Right cardiac atrium (tissue), 5 donors: ENCODE measurements at places on chromosomes 2 and 18. TPM values are rescaled to one million over a fixed set of nuclear protein-coding genes. Genes with fewer than 3 reads are reported as not detected.

The LOXL3 gene
- total RNA-seq = 5.6 TPM

The SEMA4F gene
- total RNA-seq = 4.5 TPM

The ANKRD29 gene
- total RNA-seq = 3.5 TPM

The AP1S3 gene
- 0.84 TPM for total RNA-seq

The NR4A2 gene
- total RNA-seq = 4.1 TPM

The ITGA6 gene
- total RNA-seq = 30.0 TPM

The RESP18 gene
- total RNA-seq = not detected

The OTOS gene
- total RNA-seq = not detected

The NEU4 gene
- total RNA-seq = 1.4 TPM

The LYPD6B gene
- not detected for total RNA-seq

The CLIP4 gene
- 82.7 TPM for total RNA-seq

The LOXHD1 gene
- 0.54 TPM for total RNA-seq
